ENCODE measurements at places on chromosomes 4 and X.

GRCh38 chrX:134619838-134620237 is 38.4 kb downstream of the PLAC1 start:
- DNase-seq, result no peak

DNA sequence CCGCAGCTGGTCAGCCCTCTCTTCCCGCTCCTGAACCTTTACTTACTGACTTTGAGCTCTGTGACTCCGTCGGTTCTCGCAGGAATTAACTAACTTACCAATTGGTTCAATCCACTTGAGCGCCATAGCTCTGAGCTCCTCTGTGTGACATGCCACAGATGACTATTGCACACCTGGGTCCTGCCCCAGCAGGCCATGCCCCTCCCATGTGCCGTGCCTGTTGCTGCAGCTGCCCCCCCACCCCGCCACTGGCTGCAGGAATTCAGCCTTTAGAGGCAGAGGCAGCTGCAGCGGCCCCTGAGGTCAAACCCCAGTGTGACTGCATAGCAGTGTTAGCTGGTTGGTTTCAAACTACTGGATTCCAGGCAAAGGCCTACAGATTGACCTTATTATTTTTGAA is 70.6 kb downstream of the MTMR1 start:
- no peak for DNase-seq

GRCh38 chr4:16029262-16029661 is 54.6 kb downstream of the PROM1 start:
- no peak for DNase-seq

- DNase-seq, result no peak
Measured at GRCh38 chr4:141739636-141740035, 103.3 kb downstream of the IL15 start.

- no peak for DNase-seq
Measured at GRCh38 chr4:70927502-70928137, 25.5 kb downstream of the MOB1B start.

- no peak for DNase-seq
Measured at GRCh38 chr4:77776182-77777134, 42.7 kb downstream of the CNOT6L start.

- DNase-seq, result no peak
Measured at GRCh38 chr4:93828332-93828994, at the start of gene ATOH1. TSS of gene ATOH1 (plus strand) at chr4:93828753. CDS start at chr4:93828927, 174 bp downstream.

DNA sequence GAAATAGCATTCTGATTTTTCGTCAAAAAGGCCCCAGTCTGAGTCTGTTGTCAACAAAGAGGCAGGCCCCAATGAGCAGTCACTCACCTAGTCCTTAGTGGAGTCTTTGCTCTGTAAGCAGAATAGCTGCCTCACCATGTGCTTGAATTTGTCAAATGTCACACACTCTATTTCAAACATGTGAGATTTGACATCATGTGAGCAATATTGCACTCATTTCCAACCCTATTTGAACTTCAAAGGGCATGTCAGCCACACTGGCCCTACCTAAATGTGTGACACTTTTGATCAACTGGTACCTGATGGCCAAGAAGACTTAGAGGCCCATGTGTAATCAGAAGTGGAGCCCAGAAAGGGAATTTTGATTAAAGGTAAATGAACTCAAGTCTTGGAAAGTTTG is 59.4 kb upstream of the PLAC1 start:
- no peak for DNase-seq

DNA sequence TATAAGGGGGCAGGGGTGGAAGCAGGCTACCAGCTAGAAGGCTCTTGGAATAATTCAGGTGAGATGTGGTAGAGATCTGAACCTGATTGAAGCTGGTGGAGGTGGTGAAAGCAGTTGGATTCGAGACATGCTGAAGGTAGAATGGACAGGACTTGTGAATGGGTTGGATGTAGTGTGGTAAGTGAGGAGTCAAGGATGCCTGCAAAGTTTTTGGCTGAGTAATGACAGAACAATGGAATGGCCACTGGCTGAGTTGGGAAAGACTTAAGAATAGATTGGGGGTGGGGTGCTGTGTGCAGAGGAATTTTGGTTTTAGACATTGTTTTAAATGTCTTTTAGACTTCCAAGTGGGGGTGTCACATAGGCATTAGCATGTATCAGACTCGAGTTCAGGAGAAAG is 33.5 kb downstream of the HPF1 start:
- no peak for DNase-seq

- no peak for DNase-seq
Measured at GRCh38 chr4:145681956-145682355, 2.0 kb downstream of the C4orf51 start.

DNA sequence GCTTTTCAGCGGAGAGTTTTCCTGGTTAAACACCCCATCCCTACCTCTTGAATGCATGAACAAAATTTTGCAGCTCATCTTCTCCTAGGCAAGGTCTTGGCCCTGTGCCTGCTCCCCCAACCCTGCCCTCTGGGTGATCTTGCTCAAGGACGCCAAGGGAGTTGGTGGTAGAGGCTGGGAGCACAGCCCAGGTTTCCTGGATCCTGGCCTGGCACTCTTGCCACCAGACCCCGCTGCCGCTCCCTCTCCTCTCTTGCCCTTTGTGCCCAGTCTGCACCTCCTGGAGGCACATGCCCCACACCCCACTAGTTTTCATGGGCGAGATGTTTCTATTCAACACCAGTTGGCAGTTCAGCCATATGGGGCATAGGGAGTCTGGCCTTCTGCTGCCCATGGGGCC is 37.3 kb downstream of the TSC22D3 start:
- peak; percentile 3 for DNase-seq

- DNase-seq, result no peak
Measured at GRCh38 chrX:9644335-9644734, 121.3 kb downstream of the GPR143 start.

DNA sequence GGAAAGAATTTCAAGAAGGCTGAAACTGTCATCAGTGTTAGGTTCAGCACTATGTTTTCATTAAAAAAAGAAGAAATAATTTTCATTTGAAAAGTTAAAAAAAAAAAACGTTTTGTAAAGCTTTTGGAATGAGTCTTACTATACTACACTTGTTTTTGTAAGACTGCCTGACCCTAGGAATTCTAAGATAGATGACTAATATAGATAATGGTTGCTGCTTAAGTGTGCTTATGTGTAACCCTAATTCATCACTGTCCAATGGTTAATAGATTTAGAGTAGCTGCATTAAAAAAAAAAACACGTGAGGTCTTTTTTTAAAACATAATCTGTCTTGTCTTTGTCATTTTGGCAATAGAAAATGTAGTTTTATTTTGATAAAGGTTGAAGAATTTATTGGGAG is 323.2 kb downstream of the IL1RAPL1 start:
- DNase-seq, result no peak

DNA sequence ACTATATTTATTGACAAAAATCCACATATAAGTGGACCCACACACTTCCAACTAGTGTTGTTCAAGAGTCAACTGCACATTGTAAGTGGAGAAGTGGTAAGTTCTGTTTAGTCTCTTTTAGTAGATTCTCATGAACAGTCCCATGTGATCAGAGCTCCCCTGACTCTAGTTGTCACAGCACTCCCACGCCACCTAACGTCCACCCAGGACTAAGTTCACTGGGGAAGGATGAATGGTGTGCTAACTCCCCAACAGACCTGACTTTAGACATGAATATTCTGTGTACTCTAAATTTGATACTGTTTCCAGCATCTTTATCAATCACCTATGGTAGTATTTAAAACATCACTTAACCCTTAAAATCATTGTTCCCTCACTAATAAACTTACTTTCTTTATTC is 59.8 kb downstream of the PACRGL start:
- DNase-seq, result no peak

GRCh38 chr4:478373-478772 is 20.6 kb downstream of the ZNF721 start:
- DNase-seq, result no peak

DNA sequence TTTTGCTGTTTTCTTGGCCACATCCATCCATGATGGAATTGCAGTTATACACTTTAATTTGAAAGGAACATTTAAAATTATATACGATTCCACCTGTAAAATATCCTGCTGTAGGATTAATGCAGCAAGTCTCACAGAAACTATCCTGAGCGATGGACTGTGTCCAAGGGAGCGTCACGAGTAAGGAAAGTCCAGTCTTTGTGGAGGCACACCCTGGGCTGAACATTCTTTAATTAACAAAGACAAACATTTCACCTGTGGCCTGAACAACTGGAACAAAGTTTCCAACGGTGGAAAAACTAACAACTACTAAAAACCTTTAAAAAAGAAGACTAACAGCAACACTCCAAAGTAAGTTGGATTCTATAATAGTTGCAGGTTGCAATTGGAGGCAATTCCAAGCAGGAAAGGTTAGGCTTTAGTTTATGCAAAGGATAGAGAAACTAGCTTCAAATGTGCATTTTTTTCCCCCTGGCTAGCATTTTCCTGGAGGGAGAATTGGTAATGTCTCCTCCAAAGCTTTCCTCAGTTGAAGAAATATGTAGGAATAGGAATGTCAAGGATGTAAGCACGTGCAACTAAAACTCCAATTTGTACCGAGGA is 11.0 kb downstream of the EREG start:
- DNase-seq, result no peak

GRCh38 chr4:152451496-152451895 is 84.4 kb downstream of the FBXW7 start:
- DNase-seq, result no peak

- DNase-seq, result no peak
Measured at GRCh38 chr4:15233264-15233597, 194.6 kb upstream of the C1QTNF7 start.

DNA sequence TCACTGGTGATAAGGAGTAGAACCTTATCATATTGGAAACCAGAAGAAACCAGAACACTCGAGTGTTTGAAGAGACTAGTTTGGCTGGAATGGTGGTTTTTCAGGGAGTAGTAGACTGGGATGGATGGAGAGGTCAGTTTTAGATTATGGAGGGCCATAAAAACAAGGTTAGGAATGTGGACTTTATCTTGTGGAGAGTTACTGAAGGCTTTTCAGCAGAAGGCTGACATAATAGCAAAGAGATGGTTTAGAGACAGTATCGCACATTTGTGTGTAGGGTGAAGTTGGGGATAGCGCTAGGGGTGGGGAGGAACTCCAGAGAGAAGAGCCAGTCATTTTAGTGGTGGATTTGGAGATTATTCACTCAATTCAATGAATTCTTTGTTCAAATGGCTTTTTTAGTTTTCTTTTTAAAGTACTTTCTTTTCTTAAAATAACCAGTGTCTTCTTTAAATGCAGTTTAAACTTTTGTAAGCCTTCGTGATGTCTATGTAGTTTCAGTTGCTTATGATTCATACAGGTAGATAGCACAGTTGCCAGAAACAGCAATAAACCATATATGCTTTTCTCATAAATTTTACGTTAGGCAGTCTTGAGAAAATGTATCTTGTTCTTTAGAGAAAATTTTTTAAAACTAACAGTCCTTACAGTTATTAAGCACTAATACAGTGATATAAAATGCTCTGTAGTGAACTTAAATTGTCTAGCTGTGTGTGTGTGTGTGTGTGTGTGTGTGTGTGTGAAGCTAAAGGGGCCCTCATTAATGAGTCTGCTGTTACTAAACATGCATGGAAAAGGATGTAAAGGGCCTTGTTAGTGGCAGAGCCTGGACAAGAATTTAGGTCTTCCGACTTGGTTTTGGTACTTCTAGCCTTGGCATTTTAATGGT is 3.8 kb downstream of the ARHGAP10 start:
- no peak for DNase-seq

Data from caudate nucleus (tissue), 63 donors.